ENCODE measurements at places on chromosomes 7 and 10.

- no peak for DNase-seq
Measured at GRCh38 chr7:83791737-83792136, 142.8 kb upstream of the SEMA3E start.

- no peak for DNase-seq
Measured at GRCh38 chr10:36280321-36280741, 638.2 kb upstream of the FZD8 start.

GRCh38 chr10:43959364-43960134 lies 310.9 kb upstream of the ZNF32 start:
- DNase-seq: no peak

GRCh38 chr7:15751191-15751701 lies 64.8 kb upstream of the MEOX2 start:
- no peak for DNase-seq

DNA sequence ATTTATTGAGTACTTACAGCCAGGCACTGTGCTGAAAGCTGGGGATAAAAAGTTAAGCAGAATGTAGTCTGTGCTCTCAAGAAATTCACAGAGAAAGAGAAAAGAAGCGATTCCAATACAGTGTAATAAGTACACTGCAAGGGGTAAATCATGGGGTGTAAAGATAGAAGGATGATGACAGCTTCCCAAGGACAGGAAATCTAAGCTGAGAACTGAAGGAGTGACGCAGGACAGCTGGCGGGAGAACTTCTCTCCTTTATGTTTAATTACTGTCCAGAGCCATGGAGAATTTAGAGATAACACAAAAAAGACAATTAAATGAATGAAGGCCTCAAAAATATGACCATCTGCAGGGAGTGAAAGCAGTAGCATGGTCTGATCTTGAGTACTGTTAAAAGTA lies 34.8 kb downstream of the C7orf33 start:
- no peak for DNase-seq

- peak; percentile 38 for DNase-seq
Measured at GRCh38 chr7:2477447-2478398, 1.5 kb upstream of the GRIFIN start.

GRCh38 chr7:106862317-106863089 lies 2.6 kb upstream of the PIK3CG start:
- DNase-seq: no peak

GRCh38 chr7:139960157-139960556 lies 102.6 kb downstream of the PARP12 start:
- DNase-seq: no peak

GRCh38 chr7:80134536-80135308 lies at the start of gene GNAI1:
Gene GNAI1 (plus strand): TSS chr7:80134831. CDS start chr7:80135161, 330 bp downstream.
- DNase-seq: no peak

GRCh38 chr10:78130966-78131710 lies 97.5 kb downstream of the RPS24 start:
- DNase-seq: no peak

DNA sequence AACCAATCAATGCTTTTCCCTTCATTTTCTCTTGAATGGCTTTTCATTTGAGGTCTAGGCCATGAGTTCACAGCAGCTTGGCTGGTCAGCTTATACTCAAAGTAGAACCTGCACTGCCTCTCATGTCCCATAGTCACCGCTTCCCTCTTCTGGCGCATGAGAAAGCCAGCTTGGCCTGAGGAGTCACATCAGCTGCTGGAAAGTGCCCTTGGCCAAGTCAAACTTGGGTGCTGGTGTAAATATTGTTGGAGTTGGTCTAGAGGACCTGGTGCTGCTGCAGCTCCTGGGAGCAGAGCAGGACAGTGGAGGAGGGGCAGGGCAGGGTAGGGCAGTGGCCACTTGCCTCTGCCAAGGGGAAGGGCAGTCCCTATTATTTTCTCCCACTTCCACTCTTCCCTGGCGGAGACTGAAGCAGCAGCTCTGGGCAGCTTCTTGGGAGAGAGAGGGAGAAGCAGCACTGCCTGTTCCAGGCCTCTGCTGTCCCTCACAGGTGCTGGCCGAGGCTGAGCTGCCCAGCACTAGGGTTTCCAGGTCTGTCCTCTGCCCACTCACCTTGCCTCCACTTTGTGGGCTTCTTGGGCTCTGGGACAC lies 12.8 kb downstream of the UBE2D4 start:
- no peak for DNase-seq

DNA sequence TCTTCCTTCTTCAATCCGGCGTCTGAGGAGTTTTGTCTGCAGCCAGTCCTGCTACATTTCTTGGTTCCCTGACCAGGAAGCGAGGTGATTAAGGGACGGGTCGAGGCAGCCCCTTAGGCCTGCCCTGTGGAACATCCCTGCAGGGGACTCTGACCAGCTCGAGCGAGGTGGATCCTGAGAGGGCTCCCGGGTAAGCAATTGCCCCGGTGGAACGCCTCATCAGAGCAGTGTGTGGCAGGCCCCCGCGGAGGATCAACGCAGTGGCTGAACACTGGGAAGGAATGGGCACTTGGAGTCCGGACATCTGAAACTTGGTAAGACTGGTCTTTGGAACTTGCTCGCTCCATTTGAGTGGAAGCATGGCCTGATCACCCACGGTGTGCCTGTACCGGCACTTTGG lies 121.0 kb downstream of the CUL2 start:
- DNase-seq: no peak

DNA sequence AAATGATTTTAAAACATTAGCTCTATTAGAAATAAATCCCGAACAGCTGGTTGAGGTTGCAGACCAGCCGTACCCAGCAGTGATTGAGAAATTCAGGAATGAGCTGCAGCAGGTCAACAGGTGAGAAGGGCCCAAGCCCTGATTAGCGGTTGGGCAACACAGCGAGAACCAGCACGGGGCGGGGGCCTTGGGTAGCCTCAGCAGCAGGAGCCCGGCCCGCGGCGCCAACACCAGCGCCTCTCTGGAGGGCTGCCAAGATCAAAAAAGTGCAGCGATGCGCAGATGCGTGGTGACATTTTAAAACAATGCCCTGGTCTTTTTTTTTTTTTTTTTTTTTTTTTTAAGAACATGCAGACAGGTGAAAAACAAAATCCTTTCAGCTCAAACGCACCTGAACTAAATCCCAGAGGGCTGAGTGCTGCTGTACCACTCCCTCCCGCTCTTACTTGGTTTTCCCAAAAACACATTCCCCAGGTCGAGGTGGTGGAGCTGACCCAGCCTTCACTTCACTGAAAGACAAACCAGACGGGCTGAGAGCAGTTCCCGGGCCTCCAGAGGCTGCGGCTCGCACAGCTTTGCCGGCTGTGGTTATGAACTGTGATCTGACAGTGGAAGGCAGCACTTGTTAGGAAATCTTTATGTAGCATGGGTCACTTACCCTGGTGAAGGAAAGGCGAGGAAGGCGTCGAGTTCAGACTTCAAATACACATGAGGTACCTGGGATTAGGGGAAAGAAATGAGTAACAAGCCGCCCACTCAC lies 579.4 kb downstream of the SDK1 start:
- no peak for DNase-seq

DNA sequence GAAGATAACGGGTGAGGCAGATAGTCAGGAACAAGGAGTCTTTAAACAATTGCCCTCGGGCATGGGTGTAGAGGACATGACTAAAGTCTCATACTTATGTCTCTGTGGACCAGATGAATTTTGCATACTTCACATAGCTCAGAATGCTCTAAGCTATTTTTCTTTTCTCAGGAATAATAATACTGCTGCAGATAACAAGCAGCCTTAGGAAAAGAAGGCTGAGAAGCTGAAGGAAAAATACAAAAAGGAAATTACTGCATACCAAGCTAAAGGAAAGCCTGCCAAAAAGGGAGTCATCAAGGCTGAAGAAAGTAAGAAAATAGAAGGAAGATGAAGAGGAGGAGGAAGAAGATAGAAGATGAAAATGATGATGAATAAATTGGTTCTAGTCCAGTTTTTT lies 13.4 kb upstream of the ERCC6 start:
- no peak for DNase-seq

- no peak for DNase-seq
Measured at GRCh38 chr7:127629268-127629854, 11.4 kb upstream of the PAX4 start.

DNA sequence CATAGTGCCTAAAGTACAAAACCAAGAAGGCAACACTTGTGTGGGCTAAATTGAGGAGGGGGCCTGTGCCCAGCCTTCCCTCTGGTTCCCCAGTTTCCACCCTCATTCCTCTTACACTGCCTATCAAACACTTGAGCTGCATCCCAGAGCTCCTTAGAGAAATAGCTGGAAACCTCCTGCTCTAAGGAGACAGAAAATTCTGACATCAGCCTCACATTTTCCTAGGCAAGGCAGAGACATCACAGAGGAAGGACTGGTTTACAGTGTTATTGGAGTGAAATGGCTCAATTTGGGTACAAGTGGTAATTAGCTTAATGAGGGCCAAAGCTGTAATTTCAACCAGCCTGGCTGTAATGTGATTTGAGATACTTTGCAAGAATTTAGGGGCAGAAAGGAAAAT lies 192.3 kb upstream of the AOAH start:
- no peak for DNase-seq

- no peak for DNase-seq
Measured at GRCh38 chr10:77498210-77498609, 139.4 kb downstream of the KCNMA1 start.

GRCh38 chr7:29647020-29647654 lies 83.5 kb downstream of the PRR15 start:
- DNase-seq: no peak

- DNase-seq: no peak
Measured at GRCh38 chr7:33821970-33822369, 83.4 kb upstream of the BMPER start.

- no peak for DNase-seq
Measured at GRCh38 chr10:44960482-44961229, 1.1 kb downstream of the RASSF4 start.

DNA sequence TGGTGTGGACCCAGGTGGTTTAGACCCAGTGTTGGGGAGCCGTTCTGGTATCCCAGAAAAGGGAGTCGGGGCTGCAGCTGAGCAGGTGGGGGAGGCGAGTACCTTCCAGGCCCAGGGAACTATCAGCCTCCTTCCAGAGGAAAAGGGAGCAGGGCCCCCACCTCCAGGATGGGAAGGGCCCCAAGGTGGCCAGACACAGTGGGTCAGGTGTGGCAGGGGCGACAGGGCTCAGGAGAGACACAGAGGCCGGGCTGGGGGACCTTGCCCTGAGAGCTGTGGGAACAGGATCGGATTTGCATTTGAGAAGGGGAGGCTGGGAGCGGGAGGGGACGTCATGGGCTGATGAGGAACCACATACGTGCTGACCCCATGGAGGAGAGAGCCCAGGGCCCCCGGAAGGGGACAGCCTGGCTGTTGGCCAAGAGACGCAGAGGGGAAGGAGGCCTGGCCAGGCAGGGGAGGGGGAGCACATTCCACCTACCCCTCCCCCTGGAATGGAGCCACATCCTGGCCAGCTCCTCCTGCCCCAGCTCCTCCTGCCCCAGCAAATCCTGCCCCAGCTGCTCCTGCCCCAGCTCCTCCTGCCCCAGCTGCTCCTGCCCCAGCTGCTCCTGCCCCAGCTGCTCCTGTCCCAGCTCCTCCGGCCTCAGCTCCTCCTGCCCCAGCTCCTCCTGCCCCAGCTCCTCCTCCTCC lies 9.7 kb upstream of the TTYH3 start:
- no peak for DNase-seq

GRCh38 chr10:4154191-4154715 lies 369.2 kb upstream of the KLF6 start:
- DNase-seq: no peak

DNA sequence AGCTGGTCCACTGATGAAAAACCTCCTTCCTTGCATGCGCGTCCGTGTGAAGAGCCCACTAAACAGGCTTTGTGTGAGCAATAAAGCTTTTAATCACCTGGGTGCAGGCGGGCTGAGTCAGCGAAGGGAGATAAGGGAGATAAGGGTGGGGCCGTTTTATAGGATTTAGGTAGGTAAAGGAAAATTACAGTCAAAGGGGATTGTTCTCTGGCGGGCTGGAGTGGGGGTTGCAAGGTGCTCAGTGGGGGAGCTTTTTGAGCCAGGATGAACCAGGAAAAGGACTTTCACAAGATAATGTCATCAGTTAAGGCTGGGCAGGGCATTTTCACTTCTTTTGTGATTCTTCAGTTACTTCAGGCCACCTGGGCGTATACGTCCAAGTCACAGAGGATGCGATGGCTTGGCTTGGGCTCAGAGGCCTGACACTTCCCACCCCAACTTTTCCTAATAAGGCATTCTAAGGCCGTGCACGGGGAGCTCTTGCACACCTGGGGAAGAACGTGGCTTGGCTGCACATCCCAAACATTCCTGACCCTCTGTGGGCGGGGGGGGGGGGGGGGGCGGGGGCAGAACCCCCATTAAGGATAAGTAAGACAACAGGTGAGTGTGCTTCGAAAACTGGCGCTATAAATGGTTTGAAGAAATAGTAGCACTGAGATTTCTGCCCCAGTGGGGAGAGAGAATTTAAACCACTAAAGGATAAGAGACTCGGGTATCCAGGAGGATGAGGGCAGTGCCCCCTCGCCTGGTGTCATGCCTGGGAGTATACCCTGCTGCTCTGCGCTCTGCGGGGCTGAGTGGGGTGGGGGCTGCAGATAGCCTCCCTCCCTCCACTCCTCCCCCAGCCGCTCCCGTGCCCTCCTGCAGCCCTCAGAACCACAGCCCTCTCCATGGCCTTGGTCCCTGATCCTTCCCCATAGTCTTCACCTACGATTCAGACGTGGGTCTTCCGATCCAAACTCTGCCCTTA lies 217.6 kb downstream of the MLLT10 start:
- no peak for DNase-seq

- no peak for DNase-seq
Measured at GRCh38 chr10:28382525-28383269, 79.8 kb upstream of the MPP7 start.

- no peak for DNase-seq
Measured at GRCh38 chr7:16978358-16979244, 96.8 kb upstream of the AGR3 start.

GRCh38 chr10:680745-681144 lies 8.7 kb downstream of the DIP2C start:
- DNase-seq: no peak

DNA sequence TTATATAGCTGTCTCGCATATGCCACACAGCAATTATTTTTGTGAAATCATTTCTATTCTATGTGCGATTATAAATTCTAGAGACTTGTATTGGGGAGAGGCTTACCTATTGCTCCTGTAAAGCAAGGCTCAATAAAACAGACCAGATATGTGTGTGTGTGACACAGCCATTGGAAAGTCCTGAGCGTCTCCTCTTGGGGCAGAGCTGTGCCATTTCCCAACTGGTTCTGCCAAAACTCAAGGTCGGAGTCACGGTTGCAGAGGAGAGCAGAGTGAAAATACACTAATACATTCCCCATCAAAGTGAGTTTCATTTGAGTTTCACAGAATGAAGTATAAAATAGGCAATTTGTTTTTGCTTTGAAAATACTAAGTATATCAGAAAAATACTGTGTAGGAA lies 567.4 kb upstream of the FZD8 start:
- DNase-seq: no peak

DNA sequence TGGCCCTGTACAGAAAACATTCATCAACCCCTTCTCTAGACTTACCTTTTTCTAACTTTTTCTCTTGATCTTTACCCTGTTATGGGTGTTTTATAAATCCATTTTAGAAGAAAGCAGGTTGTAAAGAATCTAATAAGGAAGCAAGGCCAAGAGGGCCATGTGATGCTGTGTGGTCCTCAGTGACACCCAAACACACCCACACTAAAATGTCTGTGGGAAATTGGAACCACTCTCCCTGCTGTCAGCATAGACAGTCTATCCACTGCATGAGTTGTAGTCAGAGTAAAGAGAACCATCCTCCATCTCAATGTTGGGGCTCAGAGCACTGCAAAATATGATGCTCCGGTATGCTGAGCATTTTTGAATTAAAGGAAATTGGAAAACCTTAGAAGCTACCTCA lies 235.5 kb downstream of the SKIDA1 start:
- no peak for DNase-seq

- DNase-seq: no peak
Measured at GRCh38 chr7:2198760-2199159, 34.0 kb downstream of the MAD1L1 start.
